ENCODE measurements at places on chromosomes 6 and 20.

GRCh38 chr6:106773996-106774629, 144.7 kb downstream of the QRSL1 start:
- no peak for DNase-seq

GRCh38 chr6:14079433-14079832, 38.1 kb upstream of the CD83 start:
- DNase-seq, result no peak

GRCh38 chr20:48294942-48295341, 509.7 kb upstream of the SULF2 start:
- DNase-seq, result no peak

GRCh38 chr6:5112066-5112799, 27.1 kb downstream of the PPP1R3G start:
- DNase-seq, result no peak

GRCh38 chr6:160959726-160960435, 31.7 kb upstream of the MAP3K4 start:
- no peak for DNase-seq

GRCh38 chr6:10230531-10230930, 184.3 kb downstream of the TFAP2A start:
- no peak for DNase-seq

DNA sequence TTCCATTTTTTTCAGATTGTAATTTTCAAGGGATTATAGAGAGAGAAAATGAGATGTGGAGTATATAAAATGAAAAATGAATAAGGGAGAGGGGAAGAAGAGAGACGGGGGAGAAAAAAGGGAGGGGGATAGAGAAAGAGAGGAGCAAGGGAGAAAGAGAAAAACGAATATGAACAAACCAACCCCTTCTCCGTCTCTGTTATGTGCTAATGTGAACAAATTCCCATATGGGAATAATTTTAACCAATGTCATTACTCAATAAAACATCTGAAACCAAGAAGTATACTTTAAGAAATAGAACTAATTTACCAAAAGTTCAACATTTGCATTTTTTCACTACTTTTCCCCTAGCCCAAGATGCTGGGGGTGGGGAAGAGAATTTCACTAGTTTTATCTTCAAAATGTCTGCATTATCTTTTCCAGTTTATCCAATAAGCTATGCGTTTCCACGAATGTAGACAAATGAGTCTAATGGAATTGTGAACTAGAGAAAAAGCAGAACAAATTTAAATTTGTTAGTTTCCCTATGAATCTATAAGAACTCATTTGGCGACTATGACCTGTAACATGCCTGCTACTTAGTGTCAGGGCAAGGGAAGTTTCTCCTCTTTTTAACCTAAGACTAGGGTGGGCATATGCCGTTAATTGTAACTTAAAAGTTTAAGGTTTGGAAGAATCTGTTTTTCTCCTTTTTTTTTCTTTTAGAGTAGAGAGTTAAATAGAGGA, 286.3 kb downstream of the BTBD9 start:
- no peak for DNase-seq

- no peak for DNase-seq
These were observed 142.1 kb upstream of the STMND1 start for GRCh38 chr6:16959789-16960188.

DNA sequence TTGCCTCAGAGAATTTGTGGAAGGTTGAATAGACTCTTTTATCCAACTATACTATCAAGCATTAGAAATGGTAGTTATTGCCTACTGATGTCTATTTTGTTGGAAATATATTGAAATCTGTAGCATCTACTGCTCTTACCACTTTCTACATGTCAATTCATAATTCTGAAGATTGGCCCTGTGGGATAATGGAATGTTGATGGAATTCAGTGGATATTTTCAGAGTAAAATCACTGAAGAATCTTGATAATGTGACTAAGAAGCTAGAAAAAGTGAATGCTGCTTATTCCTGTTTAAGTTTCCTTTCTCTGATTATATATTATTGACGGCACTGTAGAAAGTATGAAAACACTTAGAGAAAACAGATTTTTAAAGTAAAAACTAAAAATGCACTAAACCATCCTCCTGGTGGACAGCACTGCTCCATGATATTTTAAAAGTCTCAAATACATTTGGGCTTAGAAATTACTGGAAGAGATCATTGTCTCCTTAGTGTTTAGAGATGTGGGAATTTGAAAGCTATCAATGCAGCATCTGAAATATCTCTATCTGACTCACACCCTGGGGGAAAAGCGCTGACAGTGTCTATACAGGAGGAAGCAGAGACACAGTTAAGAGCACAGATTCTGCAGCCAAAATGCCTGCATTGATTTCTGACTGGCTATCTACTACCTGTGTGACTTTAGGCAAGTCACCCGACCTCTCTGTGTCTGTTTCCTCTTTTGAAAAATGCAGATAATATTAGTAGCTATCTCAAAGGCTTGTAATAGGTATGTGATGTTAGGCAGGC, 37.9 kb upstream of the RCAN2 start:
- no peak for DNase-seq

- no peak for DNase-seq
These were observed 114.4 kb downstream of the CEBPB start for GRCh38 chr20:50304923-50305635.

GRCh38 chr20:37273988-37274387, 12.4 kb upstream of the GHRH start:
- DNase-seq, result no peak

DNA sequence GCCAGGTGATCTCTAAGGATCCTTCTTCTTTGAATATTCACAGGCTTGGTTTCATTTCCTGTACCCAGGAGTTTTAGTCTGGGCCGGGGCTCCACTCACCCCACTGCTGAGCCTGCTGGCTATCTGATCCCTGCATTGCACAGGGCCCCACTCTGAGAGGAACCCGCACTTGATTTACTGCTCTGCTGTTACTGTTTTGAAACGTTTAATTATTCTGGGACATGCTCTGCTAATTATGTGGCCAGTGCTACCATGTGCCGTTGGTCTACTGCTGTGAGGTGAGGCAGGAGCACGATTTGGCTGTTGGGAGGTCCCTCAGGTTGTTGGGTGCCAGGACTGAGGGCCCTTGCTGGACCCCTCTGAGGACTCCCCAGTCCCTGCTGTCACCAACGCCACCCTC, 108.7 kb upstream of the SIRPA start:
- no peak for DNase-seq

DNA sequence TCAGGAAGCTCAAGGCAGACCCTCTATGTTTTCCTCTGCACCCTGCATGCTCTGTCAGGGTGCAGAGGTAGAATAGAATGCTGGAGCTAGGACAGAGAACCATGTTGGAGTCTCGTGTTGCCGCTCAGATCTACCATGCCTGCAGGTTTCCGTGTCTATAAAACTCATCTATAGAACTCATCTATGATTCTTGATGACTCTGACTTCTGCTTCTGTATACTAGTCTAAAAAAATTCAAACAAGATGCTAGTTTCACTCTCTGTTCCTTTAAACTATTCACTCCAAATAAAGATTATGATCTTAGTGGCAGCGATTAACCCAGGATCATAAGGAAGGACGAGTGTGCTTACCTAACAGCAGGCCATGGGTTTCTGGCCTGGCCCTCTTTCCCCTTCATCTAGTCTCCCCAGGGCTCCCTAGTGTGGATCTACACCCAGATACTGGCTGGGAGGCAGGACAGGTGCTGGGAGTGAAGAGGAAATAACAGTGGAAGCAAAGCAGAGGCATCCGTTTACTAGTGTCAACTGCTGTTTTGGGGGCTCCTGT, 162.7 kb upstream of the SUPT3H start:
- DNase-seq, result no peak

- DNase-seq, result no peak
These were observed 39.6 kb downstream of the ANKS1A start for GRCh38 chr6:34928695-34929094.

- peak; percentile 42 for DNase-seq
These were observed 80.9 kb downstream of the HAO1 start for GRCh38 chr20:7859356-7859802.

DNA sequence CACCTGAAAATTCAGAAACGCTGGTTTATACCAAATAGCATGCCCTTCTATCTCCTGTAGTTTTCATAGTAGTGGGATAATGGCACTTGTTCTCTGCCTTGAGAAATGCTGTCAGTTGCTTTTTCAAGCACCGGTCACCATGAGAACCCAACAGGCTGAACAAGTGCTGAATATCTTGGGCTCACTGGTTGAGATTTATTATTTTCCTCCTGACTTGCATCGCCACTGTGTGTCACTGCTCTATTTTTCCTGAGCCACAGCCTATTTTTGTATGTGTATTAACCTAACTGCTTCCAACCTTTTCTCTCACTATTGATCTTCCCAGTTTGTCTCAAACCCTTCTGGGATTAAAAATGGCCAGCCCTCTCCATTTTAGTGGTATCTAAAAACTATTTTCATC, 71.9 kb downstream of the OPN5 start:
- DNase-seq, result no peak

- DNase-seq, result no peak
These were observed 173.9 kb downstream of the PRDM13 start for GRCh38 chr6:99780556-99780885.

- no peak for DNase-seq
These were observed 823.9 kb downstream of the PHF3 start for GRCh38 chr6:64459411-64459944.

DNA sequence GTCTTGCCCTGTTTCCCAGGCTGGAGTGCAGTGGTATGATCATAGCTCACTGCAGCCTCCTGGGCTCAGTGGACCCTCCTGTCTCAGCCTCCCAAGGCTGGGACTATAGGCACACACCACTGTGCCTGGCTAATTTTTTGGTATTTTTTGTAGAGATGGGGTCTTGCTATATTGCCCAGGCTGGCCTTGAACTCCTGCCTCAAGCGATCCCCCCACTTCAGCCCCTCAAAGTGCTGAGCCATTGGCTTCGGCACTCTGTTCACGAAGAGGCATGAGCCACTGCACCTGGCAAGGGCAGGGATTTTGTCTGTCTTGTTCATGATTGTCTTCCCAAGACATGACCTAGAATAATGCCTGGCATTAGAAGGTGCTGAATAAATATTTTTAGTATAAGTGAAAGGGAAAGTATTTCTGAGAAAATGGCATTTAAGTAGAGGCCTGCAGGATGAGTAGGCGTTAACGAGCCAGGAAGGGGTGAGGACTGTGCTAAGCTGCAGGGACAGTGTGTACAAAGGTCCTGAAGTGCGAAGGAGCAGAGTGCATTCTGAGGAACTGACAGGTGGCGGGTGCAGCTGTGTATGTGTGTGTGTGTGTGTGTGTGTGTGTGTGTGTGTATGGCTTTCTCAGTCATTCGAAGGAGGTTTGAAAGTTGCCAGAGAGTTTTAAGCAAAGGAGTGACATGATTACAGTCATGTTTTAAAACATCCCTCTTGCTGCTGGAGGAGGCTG, 43.0 kb downstream of the VEGFA start:
- DNase-seq, result no peak

- no peak for DNase-seq
These were observed 114.3 kb downstream of the COL19A1 start for GRCh38 chr6:69980624-69981023.
